ENCODE measurements at places on chromosomes 13 and 19.

GRCh38 chr13:52934258-52934657, 85.8 kb upstream of the PCDH8 start:
- DNase-seq = no peak

GRCh38 chr19:1587872-1588271, 4.8 kb downstream of the MBD3 start:
- no peak for DNase-seq

GRCh38 chr13:44412346-44412935, 38.8 kb downstream of the SERP2 start:
- DNase-seq = no peak

- no peak for DNase-seq
Measured at GRCh38 chr13:102799426-102800144, 666 bp downstream of the BIVM start.
